Foreskin fibroblast (primary cell): ENCODE measurements at places on chromosomes 16 and 17.

- DNase-seq: peak; percentile 18
These were observed 490.5 kb upstream of the CDH5 start for GRCh38 chr16:65876056-65876408.

- DNase-seq: no peak
These were observed 123.9 kb upstream of the CIBAR2 start for GRCh38 chr16:85235991-85236817.

- no peak for DNase-seq
These were observed 46.7 kb downstream of the RNF157 start for GRCh38 chr17:76193591-76193990.

GRCh38 chr17:45413498-45413923 is 19.2 kb downstream of the ARHGAP27 start:
- DNase-seq: no peak

DNA sequence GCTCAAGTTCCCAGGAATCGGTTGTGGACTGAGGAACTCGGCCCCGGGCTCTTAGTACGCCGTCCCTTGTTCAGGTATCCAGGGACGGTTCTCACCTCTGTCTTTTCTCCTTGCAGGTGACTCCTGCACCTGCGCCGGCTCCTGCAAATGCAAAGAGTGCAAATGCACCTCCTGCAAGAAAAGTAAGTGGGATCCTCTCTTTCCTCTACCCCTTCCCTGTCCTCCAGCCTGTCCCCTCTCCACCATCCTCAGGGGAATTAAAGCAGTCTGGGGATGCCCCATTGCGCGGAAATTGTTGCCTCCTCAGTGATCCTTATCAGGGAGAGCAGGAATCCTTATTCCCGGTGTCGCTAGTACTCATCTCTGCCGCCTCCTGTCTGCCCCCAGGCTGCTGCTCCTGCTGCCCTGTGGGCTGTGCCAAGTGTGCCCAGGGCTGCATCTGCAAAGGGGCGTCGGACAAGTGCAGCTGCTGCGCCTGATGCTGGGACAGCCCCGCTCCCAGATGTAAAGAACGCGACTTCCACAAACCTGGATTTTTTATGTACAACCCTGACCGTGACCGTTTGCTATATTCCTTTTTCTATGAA is 585 bp downstream of the MT2A start:
- DNase-seq: peak; percentile 47

DNA sequence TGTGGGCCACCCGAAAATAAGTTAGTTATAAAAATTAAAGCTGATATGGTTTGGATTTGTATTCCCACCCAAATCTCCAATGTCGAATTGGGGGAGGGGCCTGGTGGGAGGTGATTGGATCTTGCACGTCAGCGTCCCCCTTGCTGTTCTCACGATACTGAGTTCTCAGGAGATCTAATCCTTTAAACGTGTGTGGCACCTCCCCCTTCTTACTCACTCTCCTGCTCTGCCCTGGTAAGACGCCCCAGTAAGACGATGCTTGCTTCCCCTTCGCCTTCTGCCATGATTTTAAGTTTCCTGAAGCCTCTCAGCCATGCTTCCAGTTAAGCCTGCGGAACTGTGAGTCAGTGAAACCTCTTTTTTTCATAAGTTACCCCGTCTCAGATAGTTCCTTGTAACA is 35.4 kb downstream of the SYCE1L start:
- peak; percentile 17 for DNase-seq

- no peak for DNase-seq
These were observed at the start of gene EFCAB5 for GRCh38 chr17:29941334-29941733. Gene EFCAB5, plus strand, starts transcription at chr17:29941634. Its CDS starts 163 bp downstream, at chr17:29941797.

DNA sequence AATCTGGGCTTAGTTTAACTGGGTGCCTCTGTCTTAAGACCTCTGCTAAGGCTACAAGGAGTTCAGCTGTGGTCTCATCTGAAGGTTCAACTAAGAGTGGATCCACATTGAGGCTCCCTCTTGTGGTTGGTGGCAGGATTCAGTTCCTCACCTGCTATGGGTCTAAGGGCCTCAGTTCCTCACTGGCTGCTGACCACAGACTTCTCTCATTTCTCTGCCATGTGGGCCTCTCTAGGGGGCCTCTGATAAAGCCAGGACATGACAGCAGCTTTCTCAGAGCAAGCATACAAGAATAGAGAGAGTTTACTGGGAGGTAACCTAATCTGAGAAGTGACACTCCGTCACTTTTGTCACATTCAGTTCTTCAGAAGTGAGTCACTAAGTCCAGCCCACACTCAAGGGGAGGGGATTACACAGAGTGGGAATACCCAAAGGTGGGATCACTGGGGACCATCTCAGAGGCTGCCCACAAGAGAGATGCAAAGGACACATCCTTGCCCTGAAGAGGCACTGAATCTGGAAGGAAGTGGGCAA is 19.2 kb upstream of the ABAT start:
- peak; percentile 43 for DNase-seq

- no peak for DNase-seq
These were observed 58.4 kb downstream of the USP43 start for GRCh38 chr17:9703781-9704082.

DNA sequence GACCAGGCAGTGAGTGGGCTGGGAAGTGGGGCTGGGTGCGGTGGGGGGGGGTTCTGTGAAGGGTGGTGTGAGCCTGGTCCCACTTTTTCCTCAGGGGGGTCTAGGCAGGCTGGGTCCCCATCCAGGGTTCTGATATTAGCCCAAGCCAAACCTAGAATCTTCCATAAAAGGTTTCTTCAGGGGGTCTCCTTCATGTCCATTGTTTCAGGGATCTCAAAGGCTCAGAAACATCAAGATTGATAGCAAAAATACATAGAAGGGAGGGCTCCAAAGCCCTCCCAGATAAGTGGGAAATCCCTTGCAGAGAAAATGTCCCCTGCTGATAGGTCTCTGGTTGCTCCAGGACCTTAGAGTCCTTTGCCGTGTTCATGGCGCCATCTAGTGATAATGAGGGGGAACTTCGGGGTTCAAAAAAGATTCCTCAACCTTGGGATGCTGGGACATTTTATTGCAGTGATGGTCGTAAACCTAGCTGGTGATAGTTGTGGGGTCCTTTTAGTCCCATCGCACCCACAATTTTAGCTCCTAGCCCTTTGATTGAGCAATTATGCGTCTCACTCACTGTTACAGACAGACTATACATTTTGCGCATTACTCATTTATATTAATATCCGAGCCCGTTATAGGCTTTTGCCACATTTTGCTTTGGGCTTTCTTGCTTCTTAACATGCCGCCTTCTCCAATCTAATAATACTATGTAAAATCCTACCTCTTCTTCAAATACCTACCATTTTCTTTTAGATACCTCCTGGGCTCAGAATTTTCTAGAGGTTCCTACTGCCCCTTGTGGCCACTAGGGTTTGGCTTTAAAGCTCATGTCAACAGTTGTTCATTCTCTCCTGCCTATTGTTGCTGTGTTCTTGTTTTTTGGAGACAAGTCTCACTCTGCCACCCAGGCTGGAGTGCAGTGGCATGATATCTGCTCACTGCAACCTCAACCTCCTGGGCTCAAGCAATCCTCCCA is 35.1 kb downstream of the IGF2BP1 start:
- DNase-seq: peak; percentile 56

DNA sequence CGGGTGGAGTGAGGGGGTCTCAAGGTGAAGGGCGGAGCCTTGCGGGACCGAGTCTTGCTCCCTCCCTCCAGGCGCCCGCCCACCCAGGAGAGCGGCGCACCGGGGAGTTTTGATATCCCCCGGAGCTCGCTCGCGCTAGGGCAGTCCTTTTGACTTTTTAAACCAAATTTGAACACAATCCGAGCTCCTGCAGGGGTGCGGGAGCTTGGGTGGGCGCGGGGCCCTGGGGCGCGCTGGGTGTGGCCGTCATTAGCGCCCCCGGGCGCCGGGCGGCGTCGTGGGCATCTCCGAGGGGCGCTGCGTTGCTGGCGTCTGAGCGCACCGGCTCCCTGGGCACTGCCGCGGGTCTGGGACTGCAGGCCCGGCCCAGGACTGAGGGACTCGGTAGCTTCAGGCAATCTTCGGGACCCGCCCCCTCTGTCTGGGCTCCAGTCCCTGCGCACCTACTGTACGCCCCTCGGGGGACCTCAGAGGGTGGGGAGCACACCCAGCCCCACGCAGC is 10.9 kb downstream of the MAF start:
- no peak for DNase-seq

DNA sequence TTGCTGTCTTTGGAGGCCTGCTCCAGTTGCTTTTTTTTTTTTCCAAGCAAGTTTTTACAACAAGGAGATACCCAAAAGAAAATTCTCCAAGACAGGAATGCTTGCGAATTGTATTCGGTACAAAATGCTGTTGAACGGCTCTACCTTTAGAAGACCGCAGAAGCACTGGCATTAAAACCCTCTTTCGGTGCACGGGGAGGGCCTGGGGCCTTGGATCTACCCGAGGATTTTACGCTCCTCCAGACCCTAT is 1.3 kb upstream of the HELZ start:
- DNase-seq: no peak
